ENCODE measurements at places on chromosomes 13 and 19.

DNA sequence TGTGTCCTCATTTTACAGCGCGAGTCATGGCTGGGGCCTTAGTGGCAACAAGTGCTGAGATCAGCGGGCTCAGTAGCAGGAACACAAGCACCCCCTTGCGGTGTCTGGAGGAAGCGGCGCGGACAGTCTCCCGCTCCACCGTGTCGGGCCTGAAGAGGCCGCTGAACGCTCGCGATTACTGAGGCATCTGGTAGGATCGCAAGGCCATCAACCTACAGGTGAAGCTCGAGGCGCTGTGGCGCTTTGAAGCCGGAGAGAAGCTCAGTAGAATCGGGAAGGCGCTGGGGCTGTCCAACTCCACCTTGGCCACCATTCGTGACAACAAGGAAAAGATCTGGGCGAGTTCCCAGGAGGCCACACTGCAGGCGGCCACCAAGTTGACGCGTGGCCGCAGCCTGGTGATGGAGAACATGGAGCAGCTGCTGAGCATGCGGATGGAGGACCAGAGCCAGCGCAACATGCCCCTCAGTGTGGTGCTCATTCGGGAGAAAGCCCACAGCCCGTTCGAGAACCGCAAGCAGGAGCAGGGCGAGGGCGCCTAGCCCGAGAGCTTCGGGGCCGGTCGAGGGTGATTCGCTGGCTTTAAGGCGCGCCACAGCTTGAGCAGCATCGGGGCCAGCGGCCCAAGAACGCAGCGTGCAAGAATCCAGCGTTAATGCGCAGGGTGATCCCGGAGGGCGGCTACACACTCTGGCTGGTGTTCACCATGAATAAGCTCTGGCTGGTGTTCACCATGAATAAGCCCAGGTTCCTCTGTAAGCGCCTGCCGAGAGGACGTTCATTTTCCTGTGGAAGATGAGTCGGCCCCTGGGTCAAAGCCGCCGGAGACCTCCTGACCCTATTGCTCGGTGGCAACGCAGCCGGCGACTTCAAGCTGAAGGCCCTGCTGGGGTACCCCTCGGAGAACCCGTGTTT lies 8.3 kb upstream of the MZF1 start:
- DNase-seq: peak; percentile 82

DNA sequence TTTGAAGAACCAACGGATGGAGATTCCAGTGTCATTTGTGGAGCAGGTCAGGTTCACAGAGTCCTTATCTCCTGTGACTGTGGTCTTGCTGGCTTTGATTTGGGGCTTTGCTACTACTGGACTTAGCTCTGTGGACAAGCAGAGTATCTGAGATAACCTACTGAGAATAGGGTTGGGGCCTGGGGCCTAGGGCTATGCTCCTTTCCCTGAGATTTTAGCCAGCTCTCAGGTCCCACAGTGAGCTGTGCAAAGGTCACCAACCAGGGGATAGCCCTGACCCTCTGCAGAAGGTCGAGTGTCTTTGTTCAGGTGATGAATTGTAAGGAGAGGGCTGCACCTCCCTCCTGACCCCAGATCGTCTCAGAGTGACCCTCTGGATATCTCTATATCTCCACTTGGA lies 9.2 kb downstream of the CEACAM1 start:
- DNase-seq: no peak

- DNase-seq: no peak
Observed at GRCh38 chr13:30031488-30031887, 181.1 kb upstream of the UBL3 start.

- DNase-seq: peak; percentile 61
Observed at GRCh38 chr19:21767065-21767800, at the start of gene ZNF100. Gene ZNF100, minus strand, starts transcription at chr19:21767579. Its CDS starts 150 bp downstream, at chr19:21767429.

GRCh38 chr13:50320271-50320862 lies 305.1 kb downstream of the KCNRG start:
- no peak for DNase-seq

GRCh38 chr13:49840266-49840665 lies 47.8 kb upstream of the KPNA3 start:
- no peak for DNase-seq

- DNase-seq: no peak
Observed at GRCh38 chr19:22052644-22053013, 345 bp downstream of the ZNF257 start.

DNA sequence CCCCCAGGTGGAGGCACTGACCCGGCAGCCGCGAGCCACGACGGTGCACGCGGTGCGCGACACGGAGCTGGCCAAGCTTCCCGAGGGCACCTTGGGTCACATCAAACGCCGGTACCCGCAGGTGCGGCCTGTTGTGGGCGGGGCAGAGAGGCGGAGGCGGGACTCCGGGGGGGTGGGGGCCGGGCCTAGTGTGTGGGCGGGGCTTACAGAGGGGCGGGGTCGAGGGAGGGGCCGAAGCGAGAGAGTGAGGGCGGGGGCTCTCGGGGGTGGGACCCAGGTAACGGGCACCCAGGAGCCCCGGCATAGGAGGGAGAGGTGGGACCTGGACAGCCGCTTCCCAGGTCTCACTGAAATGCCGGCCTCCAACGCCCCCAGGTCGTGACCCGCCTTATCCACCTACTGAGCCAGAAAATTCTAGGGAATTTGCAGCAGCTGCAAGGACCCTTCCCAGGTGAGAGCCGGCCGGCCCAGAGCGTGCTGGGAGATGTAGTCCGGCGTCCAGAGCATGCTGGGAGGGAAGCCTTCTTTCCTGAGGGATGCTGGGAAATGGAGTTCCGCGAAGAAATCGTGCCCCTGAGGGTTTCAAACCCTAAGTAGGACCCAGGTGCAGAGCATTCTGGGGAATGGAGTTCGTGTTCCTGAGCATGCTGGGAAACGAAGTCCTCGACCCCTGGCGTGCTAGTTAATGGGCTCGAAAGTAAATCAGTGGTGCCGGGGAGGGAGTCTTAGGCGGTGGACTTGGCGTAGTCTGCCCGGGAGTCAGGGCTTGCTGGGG lies 15.7 kb downstream of the PNPLA6 start:
- no peak for DNase-seq

GRCh38 chr19:2037651-2038255 lies 13.3 kb downstream of the MKNK2 start:
- no peak for DNase-seq

DNA sequence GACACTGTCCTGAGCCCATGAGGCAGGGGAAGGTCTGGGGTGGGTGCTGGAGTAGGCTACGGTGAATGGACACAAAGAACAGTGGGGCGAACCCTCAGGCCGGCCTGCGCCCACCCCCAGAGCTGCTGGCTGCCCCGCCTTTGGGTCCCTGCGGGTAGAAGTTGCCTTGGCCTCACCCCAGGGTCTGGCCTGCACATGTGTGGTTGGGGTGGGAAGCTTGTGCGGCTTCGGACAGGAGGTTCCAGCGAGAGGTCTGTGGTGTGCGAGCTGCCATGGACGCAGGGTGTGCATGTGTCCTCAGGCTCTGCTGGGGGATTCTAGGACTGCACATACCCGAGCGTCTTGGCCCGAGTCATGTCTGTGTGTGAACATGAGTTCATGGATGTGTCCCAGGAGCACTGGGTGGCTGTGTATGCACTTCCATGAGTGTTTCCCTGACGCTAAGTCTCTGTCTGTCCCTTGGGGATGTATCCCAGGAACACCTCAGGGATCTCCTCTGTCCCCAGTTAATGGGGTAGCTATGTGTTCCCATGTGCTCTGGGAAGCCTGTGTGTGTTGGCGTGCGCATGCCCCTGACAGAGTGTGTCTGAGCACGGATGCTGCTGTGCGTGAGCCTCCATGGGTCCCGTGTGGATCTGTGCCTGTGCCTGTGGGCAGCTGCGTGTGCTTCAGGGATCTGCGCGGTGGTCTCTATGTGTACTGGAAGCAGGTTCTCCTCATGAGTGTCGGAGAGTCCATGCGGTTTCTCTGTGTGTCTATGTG lies 20.8 kb upstream of the POU2F2 start:
- DNase-seq: no peak

DNA sequence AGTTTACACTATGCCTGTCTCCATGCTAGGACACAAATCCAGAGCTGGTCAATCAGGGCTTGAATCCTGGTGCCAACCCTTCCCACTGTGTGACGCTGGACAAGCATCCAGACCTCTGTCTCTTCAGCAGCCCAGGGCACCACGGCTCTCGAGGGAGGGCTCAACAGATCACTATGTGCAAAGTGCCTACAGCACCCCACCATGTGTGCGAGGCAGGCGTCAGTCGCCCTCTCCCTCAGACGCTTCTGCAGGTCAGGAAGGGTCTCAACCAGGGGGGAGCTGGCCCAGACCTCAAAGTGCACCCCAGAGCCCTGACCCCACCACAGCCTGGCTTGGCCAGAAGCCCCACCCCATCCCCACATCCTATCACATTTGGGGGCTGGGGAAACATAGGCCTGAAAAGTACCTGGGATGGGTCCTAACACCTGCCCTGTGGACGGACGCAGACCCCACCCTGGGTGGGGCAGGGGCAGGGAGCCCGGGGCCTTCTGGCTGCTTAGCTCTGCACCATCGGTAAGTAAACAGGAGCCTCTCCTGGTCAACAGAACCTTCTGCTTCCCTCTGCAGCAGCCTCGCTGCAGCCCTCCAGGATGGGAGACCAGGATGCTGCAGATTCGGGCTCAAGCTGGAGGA lies 2.9 kb upstream of the C2CD4C start:
- DNase-seq: no peak

DNA sequence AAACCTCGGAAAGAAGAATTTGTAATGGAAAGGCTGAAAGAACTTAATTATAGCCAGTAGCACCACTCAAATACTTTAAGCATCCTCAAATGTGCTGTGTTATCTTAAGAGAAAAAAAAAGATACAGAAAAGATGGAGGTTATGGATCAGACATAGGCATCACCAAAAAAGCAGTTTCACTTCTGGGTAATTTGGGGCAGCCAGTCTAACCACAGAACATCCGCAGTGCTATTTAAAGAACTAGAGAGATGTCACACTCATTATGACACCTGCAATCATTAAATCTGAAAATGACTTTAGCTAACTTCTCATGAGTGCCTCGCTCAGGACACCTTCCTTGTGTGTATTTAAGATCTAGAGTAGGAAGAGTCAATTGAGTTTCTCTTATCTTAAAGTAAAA lies 211.8 kb downstream of the RBM26 start:
- DNase-seq: no peak

GRCh38 chr19:1487576-1488281 lies 2.4 kb downstream of the PCSK4 start:
- DNase-seq: no peak

- DNase-seq: no peak
Observed at GRCh38 chr13:30696278-30697176, 38.8 kb upstream of the ALOX5AP start.

GRCh38 chr19:1837625-1838105 lies 10.6 kb downstream of the REXO1 start:
- DNase-seq: no peak

DNA sequence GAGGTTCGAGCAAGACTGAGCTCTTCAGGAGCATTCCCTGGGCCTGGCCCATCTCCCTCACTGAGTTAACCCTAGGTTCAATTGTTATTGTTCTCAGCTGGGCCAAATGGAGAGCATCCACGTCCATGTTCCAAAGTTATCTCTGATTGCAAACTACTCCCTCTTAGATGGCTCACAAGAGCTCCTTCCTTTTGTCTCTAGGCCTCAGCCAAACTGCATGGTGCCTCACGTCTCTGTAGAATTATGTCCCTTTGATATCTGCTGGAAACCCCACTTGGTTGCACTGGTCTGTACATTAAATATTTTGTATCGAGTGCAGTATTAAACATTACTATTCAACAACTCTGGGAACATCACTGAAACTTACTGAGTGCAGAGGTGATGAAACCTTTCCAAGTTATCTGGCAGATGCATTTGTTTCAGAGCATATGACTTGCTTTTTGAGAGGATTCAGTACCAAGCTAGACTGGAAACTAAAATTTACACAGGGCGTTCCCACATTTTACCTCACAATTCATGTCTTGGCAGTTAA lies 38.1 kb downstream of the DOCK9 start:
- no peak for DNase-seq

DNA sequence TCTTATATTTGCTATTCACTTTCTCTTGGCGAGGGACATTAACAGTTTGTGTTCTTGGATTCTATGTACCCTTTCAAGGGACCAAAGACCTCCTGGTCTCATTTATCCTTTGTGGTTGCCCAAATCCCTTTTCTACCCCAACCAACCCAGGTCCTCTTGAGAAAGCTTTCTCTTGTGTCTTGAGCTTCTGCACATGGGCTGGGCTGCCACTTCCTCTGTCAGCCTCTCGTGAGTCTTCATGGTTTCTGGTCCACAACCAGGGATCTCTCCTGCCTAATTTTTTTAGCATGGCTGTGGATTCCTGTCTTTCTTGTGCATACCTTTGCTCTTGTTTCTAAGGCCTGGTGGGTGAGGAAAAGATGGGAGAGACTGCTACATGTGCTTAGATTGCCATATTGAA lies 14.9 kb downstream of the TIMM13 start:
- DNase-seq: no peak

- no peak for DNase-seq
Observed at GRCh38 chr19:51142119-51142518, at the start of gene SIGLEC7. Gene SIGLEC7, plus strand, starts transcription at chr19:51142301. Its CDS starts 69 bp downstream, at chr19:51142370.

DNA sequence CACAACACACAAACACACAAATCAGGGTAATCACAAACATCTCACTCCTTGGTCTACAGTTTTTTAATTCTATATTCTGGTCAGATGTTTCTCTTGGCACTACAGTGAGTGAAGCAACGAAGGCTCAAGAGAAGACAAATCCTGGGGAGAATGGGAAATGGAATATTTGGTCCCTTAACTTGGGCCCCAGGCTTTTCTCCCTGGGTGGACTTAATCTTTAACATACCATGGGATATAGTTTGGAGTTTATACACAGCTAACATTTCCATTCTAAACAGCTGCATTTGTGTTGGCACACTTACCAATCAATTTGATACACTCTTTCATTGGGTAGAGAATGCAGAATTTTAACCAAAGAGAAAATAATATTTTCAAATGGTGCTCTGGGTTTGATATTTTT lies 1132.6 kb upstream of the SLC10A2 start:
- DNase-seq: no peak

- DNase-seq: no peak
Observed at GRCh38 chr13:99740251-99740979, 231.2 kb downstream of the ZIC5 start.

- DNase-seq: no peak
Observed at GRCh38 chr13:42798118-42798517, 16.7 kb downstream of the FAM216B start.

GRCh38 chr13:110173247-110173818 lies 133.6 kb downstream of the COL4A1 start:
- no peak for DNase-seq

GRCh38 chr19:39525205-39525604 lies 7.4 kb downstream of the EID2B start:
- no peak for DNase-seq

DNA sequence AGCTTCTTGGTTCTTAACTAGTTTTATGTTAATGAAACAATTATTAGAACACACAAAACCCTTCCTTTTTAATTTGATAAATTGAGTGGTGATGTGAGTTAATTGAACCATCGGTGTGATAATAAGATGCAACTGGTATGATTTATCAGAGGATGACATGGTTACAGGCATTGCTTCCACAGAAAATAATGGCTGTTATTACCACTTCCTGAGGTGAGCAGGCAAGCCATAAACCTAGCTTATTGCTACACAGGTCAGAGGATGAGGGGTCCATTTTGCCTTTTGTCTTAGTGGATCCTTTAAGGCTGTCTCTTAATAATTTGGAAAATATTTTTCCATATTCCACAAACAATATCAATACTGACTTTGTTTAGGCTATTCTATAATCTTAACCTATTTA lies 226.6 kb upstream of the EDNRB start:
- DNase-seq: no peak

- no peak for DNase-seq
Observed at GRCh38 chr19:32206065-32206464, 139.3 kb upstream of the ZNF507 start.

- DNase-seq: no peak
Observed at GRCh38 chr13:24071423-24072075, 89.0 kb upstream of the SPATA13 start.
